ENCODE measurements at places on chromosomes 1 and 21.

- no peak for DNase-seq
These were observed 7.8 kb downstream of the ERI3 start for GRCh38 chr1:44347280-44347679.

- no peak for DNase-seq
These were observed 187.6 kb downstream of the PBX1 start for GRCh38 chr1:164746632-164747031.

GRCh38 chr1:161082996-161083747, 6.2 kb downstream of the NECTIN4 start:
- no peak for DNase-seq

DNA sequence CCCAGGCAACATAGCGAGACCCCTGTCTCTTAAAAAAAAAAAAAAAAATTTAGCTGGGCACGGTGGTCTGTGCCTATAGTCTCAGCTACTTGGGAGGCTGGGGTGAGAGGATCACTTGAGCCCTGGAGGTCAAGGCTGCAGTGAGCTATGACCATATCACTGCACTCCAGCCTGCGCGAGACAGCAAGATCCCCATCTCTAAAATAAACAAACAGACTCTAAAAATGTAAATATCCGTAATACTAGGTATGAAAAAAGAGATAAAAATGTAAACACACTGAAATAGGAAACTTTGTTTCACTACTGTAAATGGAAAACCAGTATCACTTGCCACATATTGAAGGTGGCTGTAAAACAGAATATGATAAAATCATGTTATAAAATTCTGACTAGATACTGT, 17.2 kb downstream of the ADAR start:
- no peak for DNase-seq

GRCh38 chr1:110538075-110538474, 19.1 kb upstream of the KCNA10 start:
- DNase-seq, result no peak

- DNase-seq, result no peak
These were observed 280.7 kb downstream of the TM2D1 start for GRCh38 chr1:61444288-61444687.

DNA sequence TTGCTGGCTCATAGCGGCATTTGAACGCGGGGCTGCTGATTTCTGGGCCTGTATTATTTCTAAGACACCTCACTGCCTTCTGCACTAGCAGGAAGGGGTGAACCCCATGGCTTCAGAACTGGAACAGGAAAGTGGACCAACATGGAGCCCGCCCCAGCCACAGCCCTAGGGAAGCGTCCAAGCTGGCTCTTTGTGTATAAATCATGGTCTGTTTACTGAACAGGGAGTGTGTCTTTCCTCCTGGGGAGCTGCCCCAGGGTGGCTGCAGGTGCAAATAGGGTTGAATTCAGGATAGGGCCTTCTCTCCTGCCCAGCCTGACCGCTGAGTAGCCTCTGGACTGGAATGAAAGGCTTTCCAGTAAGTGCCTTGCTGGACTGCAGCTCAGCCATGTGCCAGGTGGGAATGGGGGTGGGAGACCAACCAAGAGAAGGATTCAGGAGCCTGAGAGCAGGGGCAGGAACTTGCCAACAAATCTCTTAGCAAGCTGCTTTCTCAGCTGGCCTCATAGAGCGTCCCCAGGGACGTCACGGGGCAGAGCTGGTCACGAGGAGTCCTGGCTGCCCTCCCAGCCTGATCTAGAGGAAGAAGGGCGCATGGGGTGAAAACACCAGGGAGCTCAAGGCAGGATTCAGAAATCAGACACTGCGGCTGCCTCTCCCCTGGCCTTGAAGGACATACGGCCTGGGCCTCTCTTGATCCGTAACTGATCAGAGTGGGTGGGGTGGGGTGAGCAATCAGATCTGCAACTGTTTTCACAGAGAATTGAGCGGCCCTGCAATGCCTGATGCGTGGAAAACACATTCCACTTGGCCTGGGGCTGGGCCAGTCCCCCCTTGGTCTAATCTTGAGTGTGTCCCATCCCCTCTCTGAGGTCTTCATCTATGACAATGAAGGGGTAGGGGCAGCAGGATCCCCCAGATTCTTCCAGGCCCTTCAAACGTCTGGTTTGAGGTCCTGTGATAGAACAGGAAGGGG, 56.5 kb upstream of the SELENON start:
- DNase-seq, result no peak

GRCh38 chr1:248811514-248812490, 13.9 kb downstream of the SH3BP5L start:
- no peak for DNase-seq

- no peak for DNase-seq
These were observed 116.8 kb downstream of the NME7 start for GRCh38 chr1:169250795-169251194.

DNA sequence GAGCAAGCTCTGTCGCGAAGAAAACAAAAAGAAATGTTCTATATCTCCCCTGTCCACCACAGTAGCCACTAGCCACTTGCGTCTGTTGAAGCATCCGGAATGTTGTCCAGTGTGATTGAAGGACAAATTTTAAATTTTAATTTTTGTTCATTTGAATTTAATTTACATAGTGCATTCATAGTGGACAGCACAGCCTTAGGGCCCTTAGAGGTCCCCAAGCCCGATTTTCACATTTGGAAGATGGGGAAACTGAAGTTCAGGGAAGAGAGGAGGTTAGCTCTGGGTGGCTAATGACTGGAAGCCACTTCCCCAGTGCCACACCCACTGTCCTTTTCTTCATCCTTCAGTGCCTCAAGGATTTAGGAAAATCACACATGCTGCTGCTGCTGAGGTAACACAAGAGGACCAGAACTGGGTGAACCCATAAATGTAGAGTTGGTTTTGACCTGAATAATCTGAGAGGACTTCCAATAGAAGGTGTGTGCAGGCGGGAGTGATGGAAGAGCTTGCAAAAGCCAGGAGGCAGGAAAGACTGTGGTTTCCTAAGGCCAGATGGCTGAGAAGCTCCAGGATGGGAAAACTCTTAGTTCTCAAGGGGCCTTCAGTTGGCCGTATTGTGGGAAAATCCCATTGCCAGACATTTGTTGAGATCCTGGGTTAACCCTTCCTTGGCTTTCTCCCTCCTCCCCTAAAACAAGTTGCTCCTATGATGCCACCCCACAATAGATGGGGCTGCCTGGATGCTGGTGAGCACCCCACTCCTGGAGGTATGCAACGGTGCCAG, 49.5 kb downstream of the TRIM11 start:
- DNase-seq, result no peak

DNA sequence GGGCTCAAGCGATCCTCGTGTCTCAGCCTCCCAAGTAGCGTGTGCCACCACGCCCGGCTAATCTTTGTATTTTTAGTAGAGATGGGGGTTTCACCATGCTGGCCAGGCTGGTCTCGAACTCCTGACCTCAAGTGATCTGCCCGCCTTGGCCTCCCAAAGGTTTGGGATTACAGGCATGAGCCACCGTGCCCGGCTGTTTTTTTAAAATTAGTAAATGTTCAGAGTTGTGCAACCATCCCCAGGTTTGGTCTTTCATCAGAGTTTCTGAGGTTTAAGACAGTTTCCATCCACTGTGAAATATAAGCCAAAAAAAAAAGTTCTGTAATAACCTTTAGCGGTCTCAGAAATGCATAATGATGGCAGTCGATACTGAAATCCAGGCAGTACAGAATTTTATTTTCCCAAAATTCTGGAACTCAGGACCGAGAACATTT, 550 bp upstream of the SYT11 start:
- no peak for DNase-seq

- DNase-seq, result peak; percentile 43
These were observed 87.3 kb downstream of the USP24 start for GRCh38 chr1:55127827-55128343.

- no peak for DNase-seq
These were observed 136.2 kb downstream of the RHOU start for GRCh38 chr1:228871314-228872061.

GRCh38 chr1:8629241-8630091, 188.0 kb downstream of the RERE start:
- no peak for DNase-seq

GRCh38 chr1:54583307-54583686, 35.3 kb downstream of the ACOT11 start:
- no peak for DNase-seq

- DNase-seq, result no peak
These were observed 40.9 kb downstream of the VPS26C start for GRCh38 chr21:37226041-37226920.
